ENCODE measurements at places on chromosomes 5 and 9. TPM values are rescaled to one million over a fixed set of nuclear protein-coding genes. Genes with fewer than 3 reads are reported as not detected.

The HAVCR2 gene
- 0.05 TPM for polyA plus RNA-seq

The CDKN2B gene
- not detected for polyA plus RNA-seq

The PRRC1 gene
- polyA plus RNA-seq, result 38.8 TPM

The LCN1 gene
- polyA plus RNA-seq, result not detected

The TMEM250 gene
- polyA plus RNA-seq, result 31.4 TPM

The TMC1 gene
- polyA plus RNA-seq, result 0.01 TPM

The SPRY4 gene
- polyA plus RNA-seq, result 3.3 TPM

The POU4F3 gene
- 0.05 TPM for polyA plus RNA-seq

The ADRA1B gene
- polyA plus RNA-seq, result 6.5 TPM

The SOHLH1 gene
- not detected for polyA plus RNA-seq

The DDX46 gene
- polyA plus RNA-seq, result 103 TPM

The MARVELD2 gene
- polyA plus RNA-seq, result 2.9 TPM

The CYLC2 gene
- polyA plus RNA-seq, result not detected

The C1QTNF3 gene
- polyA plus RNA-seq, result 0.26 TPM

The OR1J2 gene
- 0.21 TPM for polyA plus RNA-seq

The CAPSL gene
- not detected for polyA plus RNA-seq

The DDX4 gene
- not detected for polyA plus RNA-seq

The DMRT1 gene
- polyA plus RNA-seq, result not detected

The TYRP1 gene
- not detected for polyA plus RNA-seq

The DMRTA1 gene
- 0.62 TPM for polyA plus RNA-seq

The ABO gene
- polyA plus RNA-seq, result not detected

The ADAMTSL2 gene
- polyA plus RNA-seq, result not detected

The PCDHA2 gene
- polyA plus RNA-seq, result 0.08 TPM

The RGS14 gene
- polyA plus RNA-seq, result 5.2 TPM

The SPATA31E1 gene
- not detected for polyA plus RNA-seq

The PLGRKT gene
- polyA plus RNA-seq, result 26.8 TPM

The SEMA4D gene
- 4.5 TPM for polyA plus RNA-seq

The NOP16 gene
- 127 TPM for polyA plus RNA-seq

The PDE6A gene
- polyA plus RNA-seq, result 0.20 TPM

The ESM1 gene
- not detected for polyA plus RNA-seq

The RASGEF1C gene
- 0.24 TPM for polyA plus RNA-seq

The OGN gene
- polyA plus RNA-seq, result not detected

The GPRIN1 gene
- 6.1 TPM for polyA plus RNA-seq

The PCDHGB5 gene
- polyA plus RNA-seq, result 1.9 TPM

The RORB gene
- polyA plus RNA-seq, result not detected

The PCAT7 gene
- 2.0 TPM for polyA plus RNA-seq

The LRRTM2 gene
- polyA plus RNA-seq, result not detected

The ALDH1A1 gene
- polyA plus RNA-seq, result 9,987 TPM

The RHOBTB3 gene
- polyA plus RNA-seq, result 9.1 TPM

Measured in A549 (cell line).